Stimulated activated CD4-positive, alpha-beta T cell treated with anti-CD3 and anti-CD28 coated beads, Interleukin-1b, Interleukin-23, amount 100 ng/mL, for 24 hours (primary cell): ENCODE measurements at places on chromosomes 16 and 17.

DNA sequence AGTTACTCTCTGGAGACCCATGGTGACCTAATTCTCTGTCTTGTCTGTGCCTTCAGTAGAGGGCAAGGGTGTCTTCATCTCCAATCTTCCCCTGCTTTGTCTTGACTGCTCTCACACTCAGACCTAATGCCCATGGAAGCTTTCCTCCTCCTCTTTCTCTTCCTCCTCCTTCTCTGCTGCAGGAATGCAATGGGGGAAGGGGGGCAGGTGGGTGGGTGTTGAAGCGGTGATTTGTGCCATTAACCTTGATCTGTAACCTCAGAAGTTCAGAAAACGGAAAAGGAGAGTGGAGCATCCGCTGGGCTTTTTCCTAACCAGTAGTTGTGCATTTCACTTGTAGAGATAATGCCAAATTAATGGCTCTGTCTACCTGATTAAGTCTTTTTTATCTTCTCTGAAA is 172.3 kb upstream of the CDH11 start:
- DNase-seq = no peak

GRCh38 chr17:27326051-27326450 is 32.1 kb downstream of the WSB1 start:
- no peak for DNase-seq

GRCh38 chr16:73025151-73025855 is 22.6 kb downstream of the ZFHX3 start:
- DNase-seq = no peak

DNA sequence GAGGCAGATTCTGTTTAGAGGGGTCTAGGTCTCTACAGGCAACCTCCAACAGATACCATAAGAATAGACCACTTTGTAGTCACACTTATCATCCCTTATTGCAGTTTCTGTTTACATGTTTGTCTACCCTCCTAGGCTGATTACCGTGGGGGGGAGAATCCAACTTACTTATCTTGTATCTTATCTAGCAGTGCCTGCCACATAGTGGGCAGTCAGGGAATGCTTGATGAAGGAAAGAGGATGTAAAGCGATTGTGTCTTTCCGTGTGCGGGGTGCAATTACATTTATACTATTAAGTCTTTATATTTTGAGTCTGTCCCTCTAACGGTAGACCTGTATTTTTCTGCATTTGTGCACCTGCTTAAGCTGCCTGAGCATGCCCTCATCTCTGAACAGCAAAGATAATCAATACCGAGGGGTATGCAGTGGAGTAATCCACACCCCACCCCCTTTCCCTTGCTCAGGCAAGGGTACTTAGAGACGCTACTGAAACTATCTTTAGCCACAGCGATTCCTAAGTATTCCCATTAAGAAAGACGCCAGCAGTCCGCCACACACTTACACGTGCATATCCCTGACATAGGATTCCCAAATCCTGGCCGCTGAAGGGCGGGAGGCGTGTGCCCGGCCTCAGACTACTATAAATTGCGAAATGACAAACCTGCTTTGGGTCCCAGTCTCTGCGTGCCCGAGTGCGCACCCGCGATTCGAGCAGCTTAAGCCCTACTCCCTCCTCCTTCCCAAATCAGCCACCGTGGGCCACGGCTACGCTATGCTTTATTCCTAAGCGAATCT is 635 bp upstream of the AATF start:
- no peak for DNase-seq

GRCh38 chr16:14004729-14005315 is 66.3 kb upstream of the MRTFB start:
- DNase-seq = no peak

DNA sequence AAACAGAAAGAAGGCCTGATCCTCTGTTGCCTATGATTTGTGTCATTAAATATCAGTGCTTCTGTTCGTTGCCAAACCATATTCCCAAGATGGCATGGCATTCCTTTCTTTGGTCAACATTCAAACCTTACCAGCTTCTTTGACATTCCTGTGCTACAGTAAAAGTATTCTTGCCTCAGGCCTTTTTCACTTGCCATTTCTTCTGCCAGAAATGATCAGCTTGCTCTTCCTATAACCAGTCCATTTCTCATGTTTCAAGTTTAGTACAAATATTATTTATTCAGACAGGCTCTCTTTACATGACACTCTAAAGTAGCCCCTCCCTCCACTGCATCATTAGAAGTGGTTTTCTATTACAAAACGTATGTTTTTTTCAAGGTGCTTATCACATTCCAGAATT is 278.3 kb downstream of the KCNJ2 start:
- DNase-seq = no peak

GRCh38 chr17:45241328-45242028 is 19.8 kb downstream of the FMNL1 start:
- DNase-seq = no peak

GRCh38 chr17:5473906-5474305 is 5.1 kb upstream of the DHX33 start:
- DNase-seq = no peak

GRCh38 chr17:83007504-83008185 is 71.8 kb upstream of the METRNL start:
- no peak for DNase-seq

- DNase-seq = no peak
Measured at GRCh38 chr17:9098242-9098825, 77.0 kb downstream of the NTN1 start.

DNA sequence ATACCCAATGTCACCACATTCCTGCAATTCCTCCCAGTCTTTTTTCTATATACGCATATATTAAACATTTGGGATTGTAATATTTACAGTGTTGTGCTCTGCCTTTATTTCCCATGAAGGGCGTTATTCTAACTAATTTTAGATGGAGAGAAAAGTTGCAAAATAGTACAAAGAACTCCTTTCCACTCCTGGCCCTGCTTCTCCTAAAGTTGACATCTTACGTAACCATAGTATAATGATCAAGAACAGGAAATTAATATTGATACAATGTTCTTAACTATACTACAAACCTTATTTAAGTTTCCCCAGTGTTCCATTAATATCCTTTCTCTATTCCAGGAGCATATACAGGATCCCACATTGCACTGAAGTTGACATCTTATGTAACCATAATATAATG is 46.3 kb downstream of the TK2 start:
- no peak for DNase-seq

GRCh38 chr16:60510941-60511340 is 1525.3 kb downstream of the CDH8 start:
- DNase-seq = no peak

- no peak for DNase-seq
Measured at GRCh38 chr17:49219987-49220386, 9.5 kb downstream of the ABI3 start.

DNA sequence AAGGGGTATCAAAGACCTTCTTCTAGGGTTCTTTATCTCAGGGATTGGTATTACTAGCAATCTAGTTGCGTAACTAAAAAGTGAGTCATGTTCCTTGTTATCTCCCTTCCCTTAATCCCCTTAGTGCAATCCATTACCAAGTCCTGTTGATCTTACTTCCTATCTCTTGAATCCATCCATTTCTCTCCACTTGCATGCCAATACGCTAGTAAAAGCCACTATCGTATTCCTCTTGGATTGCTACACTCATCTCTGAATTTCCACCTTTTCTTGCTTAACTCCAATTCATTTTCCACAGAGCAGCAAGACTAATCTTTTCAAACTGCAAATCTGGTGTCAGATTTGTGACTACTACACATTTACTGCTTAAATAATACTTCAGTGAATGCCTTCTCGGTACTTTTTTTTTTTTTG is 1.8 kb upstream of the ADAT1 start:
- DNase-seq = no peak

- no peak for DNase-seq
Measured at GRCh38 chr16:73205153-73205886, 157.4 kb upstream of the ZFHX3 start.

GRCh38 chr17:73482251-73482716 is 162.0 kb downstream of the SDK2 start:
- DNase-seq = no peak

DNA sequence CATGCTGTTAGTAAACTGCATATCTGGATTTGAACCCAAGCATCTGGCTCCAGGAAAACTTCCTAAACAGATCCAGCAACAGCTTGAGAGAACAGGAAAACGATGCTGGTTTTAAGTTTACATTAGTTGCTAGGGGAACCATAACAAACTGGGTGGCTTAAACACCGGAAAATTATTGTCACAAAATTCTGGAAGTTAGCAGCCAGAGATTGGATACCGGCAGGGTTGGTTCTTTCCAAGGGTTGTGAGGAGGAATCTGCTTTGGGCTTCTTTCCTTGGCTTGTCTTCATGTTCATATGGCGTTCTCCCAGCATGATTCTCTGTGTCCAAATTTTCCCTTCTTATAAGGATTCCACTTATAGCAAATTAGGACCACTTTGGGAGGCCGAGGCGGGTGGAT is 276.9 kb upstream of the TOM1L1 start:
- no peak for DNase-seq

- no peak for DNase-seq
Measured at GRCh38 chr16:75121949-75122568, 5.5 kb upstream of the LDHD start.

DNA sequence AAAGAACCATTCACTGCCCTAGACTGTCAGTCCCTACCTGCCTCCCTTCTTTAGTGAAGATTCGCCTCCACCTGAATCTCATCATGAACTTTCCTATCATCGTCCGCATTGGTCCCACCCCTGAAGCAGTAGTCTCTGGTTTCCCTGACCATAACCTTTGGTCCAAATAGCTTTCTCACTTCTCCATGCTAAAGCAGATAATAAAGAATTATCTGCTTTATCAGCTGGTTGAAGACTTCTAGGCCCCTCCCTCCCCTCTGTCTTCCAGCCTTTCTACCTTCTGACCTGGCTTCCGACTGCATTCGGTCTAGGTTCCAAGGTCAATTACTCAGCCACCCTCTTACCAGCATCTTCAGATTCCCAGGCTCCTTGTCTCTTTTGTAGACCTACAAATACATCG is 650.9 kb downstream of the HS3ST4 start:
- no peak for DNase-seq

DNA sequence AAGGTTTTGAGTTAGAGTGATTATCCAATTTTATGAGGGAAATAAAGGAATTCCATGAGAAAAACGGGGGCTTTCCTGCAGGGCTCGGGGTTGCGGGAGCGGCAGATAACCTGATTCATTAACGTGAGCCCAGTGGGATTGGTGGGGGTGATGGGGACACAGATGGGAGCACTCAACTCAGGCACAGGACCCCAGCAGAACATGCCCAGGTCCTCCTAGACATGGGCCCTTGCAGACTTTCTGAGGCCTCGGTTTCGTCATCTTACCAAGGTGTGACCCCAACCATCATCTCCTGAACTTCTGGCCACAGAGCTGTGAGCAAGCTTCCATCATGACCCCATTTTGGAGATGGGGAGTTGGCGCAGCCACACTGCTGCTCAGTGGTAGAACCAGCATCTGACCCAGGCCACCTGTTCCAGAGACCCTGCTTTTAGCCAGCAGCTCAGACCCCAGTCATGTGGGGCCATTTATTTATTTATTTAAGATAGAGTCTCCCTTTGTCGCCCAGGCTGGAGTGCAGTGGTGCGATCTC is 22.3 kb downstream of the CARHSP1 start:
- DNase-seq = no peak

DNA sequence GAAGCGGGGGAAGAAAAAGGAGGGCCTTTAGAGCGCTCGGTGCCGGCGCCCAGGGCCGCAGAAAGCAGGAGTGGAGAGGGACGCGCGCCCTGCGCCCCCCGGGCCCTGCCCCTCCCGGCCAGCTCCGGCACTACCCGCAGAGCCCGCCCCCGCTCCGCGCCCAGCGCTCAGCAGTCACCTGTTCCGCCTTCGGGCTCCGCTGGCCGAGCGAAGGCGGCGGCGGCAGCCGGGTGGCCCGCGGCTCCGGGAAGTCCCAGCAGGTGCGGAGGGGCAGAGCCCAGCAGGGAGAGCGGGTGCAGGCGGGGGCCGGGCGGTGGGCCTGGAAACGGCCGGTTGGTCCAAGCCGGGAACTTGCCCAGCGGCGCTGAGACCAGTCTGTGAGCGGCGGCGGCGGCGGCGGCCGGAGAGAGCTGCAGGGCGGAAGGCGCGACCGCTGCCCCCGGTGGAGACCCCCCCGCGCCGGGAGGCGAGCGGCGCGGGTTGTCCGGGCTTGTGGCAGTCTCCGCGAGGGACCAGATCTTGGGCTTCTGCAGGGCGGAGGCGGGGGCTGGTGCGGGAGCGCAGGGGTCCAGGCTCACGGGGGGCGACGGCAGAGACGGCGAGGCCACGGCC is 2.2 kb downstream of the IRX3 start:
- DNase-seq = no peak
